Renal pelvis (tissue), 12 donors: ENCODE measurements at places on chromosomes 5 and 9.
A peak's percentile ranks its signal among the peaks of the same experiment; 100 is the strongest.

- no peak for DNase-seq
These were observed 17.1 kb upstream of the IL6ST start for GRCh38 chr5:56011835-56012234.

GRCh38 chr5:99138911-99139310, 210.1 kb upstream of the CHD1 start:
- DNase-seq: no peak

- DNase-seq: no peak
These were observed 127.6 kb downstream of the RFX3 start for GRCh38 chr9:3398232-3398648.

DNA sequence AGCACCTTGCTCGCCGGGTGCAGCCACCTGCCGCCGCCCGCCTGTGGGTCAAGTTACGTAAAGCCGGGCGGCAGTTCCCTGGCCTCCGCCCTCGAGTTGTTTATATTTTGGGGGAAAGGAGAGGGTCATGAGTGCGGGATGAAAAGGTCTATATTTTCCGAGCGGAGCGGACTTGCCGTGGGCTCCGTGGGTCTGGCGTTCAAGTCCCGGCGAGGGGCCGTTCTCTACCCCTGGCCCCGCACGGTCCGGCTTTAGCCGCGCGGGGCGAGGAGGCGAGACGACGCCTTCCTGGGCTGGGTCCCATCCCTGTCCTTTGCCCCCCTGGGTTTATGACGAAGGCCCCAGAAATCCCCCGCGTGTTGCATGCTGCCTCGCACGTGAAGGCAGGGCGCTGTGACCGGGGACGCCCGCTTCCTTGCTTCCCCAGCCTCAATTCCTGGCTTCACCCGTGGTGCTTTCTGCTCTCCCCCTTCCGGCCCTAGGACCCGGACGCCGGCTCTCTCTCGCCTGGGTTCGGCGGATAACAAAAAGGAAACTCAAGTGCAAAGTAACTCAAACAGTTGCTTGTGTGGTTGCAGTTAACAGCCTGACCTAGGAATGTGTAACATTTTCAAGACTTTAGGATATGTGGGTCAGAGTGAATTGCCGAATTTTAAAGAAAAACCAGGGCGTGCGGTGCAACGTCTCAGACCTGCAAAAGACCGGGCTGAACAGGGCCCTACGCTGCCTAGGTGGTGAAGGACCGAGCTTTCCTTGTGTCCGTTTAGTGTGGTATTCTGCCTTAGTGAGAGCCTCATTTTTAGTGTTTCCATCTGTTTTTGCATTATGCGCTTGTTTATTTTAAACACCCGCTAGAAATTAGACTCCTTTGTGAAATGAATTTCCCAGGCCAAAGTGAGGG, 810 bp downstream of the VPS13A start:
- peak; percentile 37 for DNase-seq

DNA sequence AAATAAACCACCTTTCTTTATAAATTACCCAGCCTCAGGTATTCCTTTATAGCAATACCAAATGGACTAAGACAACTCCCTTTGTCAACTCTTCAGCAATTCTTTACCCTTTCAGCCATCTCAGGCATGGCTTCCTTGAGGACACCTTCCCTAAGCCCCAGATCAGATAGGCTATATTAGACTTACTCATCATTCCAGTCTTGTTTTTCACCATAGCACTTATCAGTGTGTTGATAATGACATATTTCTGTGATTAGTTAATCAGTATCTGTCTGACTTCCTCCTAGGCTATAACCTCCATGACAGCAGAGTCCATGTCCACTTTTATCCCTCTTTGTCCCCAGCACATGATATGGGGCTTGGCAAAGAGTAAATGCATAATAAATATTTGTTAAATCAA, 238.1 kb downstream of the ACTL7B start:
- no peak for DNase-seq

DNA sequence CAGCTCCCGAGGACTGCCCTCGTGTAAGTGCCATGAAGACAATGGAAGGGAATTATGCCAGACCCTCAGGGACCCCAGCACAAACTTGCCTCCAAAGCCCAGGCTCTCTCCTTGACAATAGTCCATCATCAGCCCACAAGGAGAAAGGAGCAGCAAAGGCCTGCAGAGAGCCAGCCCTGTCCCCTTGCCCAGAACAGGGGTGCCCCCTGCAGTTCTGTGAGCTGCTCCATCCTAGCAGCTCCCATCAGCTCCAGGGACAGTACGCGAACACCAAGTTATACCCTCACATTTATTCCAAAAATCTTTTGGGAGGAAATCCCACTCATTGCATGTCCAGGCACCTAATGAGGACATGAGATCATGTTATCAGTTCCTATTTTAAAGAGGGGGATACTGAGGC, 11.1 kb downstream of the BARX1 start:
- DNase-seq: no peak

DNA sequence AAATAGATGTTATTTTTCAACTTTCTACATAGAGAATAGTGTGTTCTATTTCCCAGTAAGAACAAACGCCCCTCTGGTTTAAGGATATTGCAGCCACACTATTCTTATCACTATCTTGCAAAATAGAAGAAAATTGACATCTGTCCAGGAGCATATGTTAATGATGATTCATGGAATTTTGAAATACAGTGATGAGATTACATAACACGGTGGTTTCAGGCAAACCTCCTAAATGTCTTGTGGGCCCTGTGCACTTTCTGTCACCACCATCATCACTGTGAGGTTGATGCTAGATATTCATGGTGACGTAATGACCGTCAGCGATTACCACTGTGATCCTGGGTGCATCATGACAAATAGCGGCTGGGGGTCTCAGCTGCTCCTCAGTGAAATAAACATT, 48.1 kb downstream of the CFAP90 start:
- no peak for DNase-seq

GRCh38 chr5:40386289-40386688, 293.4 kb upstream of the PTGER4 start:
- DNase-seq: no peak

DNA sequence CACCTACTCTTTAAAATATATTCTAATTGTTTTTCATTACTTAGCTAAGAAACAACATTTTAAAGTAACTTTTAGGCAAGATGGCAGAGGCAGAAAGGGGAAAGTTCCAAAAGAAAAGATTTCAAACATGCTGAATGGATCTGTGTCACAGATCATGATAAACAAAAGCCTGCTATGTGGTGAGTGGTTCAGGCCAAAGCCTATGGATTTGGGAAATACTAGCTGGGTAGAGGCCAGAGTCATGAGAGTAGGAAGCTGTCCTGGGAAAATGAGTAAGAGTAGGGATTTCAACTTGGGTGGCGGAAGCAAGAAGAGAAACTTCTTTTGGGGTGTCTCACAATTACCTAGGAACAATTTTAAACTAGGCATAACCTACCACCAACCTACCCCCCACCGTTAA, 68.7 kb upstream of the GRHPR start:
- no peak for DNase-seq

GRCh38 chr9:115121181-115121580, 3.2 kb upstream of the TNC start:
- no peak for DNase-seq

- DNase-seq: no peak
These were observed 78.9 kb downstream of the PARP8 start for GRCh38 chr5:50745221-50745910.

DNA sequence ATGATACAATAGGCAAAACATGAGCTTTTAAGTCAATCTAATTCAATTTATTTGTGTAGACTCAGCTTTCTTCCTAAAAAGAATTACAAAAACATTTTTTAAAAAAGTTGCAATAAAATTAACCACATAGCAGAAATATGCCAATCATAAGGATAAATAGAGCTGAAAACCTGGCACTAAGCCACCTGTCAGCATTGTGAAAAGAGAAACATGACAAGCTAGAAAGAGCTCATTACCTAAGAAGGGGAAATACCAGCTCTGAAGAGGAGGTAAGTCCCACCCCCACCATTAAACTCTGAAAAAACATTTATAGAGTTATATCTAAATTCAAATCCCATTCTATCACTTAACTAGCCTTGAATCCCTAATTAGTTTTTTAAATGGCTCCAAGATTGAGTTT, 372.9 kb downstream of the OSTF1 start:
- DNase-seq: no peak
